ENCODE measurements at places on chromosomes 13 and 19.

- DNase-seq, result peak; percentile 50
Measured at GRCh38 chr13:20475927-20476691, 49.5 kb downstream of the CRYL1 start.

DNA sequence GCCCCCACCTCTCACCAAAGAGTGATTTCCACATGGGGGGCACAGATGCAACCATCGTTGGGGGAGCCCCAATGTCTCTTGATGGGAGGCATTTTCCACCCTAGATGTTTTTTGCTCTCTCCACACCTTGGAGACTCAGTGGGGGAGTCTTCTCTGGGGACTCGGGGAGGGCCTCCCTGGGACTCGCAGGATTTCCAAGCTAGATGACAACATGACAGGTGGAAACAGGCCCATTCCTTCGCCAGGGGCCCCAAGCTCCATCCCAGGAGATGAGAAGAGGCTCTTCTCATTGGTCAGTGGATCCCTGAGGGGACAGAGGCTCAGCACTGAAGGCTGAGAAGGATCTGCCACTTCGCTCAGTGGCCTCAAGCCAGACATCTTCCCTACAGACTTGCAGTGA is 12.7 kb upstream of the KIR2DL4 start:
- DNase-seq, result no peak

DNA sequence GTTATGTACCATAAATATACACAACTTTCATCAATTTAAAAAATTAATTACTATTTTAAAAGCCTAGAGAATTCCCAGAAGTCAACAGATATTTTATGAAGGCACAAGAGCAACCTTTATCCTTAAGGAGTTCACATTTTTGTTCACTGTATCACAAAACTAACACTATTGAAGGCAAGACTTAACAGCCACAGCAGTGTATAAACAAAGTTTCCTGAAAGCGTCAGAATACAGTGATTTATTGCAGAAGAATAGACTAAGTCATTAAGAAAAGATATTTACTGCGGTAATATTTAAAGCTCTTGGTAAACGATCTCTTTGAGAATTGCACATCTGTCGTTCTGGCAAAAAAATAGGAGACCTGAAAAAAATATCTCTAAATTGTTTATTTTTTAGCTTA is 419.3 kb upstream of the NBEA start:
- DNase-seq, result no peak

DNA sequence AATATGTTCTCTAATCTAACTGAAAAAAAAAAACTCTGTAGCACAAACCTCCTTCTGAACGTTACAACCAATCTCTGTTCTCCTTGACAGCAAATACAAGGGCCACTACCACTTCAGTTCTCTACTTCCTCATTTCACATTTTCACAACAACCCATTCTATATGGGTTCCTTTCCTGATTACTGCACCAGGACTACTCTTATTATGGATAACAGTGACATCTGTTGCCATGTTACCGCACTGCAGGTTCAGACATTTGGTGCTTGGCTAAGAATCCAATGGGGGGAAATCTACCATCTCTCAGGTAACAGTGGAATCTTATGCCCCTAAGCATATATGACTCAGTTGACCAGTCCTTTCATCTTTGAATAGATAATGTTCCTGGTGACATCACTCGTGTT is 11.6 kb upstream of the FPR3 start:
- DNase-seq, result no peak

Data from right lobe of liver (tissue), 6 donors.